ENCODE measurements at places on chromosomes 5 and 9.

GRCh38 chr9:114690308-114690707 lies 8.3 kb upstream of the TEX48 start:
- DNase-seq, result no peak

DNA sequence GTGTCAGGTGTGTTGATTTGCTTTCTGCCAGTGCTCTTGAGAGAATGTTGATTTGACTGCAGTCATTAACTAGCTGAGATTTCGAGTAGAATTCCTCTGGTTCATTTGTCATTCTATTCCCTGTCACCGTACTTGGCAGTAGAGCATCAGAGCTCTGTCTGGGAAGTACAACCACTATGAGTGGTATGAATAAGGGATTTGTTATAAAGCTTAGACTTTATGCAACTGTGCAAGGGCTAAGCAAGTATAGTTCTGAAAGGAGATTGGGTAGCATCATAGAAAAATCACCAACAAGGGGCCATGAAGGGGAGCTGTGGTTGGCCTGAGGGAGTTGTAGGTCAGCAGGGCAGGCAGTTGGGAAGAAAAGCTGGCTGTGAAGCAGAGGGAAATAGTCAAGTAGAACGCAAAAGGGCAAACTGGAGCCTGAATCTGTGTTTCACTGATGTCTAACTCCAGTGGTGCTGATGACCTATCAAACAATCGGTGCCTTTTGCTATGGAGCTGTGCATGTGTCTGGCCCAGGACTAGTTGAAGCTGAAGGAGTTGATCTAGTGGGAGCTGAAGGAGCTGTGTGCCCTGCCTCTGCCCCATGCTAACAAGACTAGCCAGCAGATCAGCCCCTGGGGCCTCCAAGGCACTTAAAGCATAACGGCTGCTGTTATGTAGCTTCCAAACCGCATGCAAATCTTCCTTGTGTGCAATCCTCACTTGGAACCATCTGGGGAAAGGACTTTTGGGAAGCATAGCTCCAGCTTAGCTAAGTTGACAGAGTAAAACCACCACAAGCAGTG lies 110.0 kb downstream of the SLC28A3 start:
- DNase-seq, result no peak

DNA sequence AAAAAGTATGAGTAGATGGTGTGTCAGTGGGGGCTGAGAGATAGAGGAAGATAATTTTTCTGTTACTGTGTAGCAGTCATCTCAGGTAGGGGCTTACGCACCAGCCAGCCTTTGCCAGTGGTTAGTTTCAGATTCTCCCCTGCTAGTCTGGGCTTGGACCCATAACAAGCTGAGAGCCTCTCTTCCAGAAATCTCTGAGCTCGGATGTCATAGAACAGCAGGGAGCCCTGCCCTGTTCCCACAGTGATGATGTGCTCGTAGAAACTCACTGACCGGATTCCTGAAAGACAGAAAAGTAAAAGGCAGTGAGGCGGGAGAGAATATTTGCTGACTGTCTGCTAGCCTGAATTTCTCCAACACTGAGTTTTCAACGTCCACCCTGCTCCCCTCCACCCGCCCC lies 37.2 kb downstream of the DCAF12 start:
- DNase-seq, result no peak

DNA sequence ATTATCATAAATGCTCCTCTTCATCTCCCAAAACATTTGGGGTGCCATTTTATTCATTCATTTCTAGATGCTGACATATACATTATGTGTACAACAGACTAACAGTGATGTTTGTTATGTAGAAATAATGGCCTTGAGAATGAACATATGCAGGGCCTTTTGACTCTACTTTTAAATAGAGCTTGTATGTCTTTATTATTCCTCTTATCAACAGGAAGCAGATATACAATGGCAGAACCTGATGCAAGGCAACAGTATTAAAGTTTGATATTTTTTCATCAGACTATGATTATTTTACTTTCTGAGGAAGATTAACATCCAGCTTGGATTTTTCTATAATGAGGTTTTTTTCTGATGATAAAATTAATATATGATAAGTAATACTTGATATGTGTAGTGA lies 44.1 kb downstream of the SNX18 start:
- no peak for DNase-seq

- DNase-seq, result no peak
Observed at GRCh38 chr9:8904771-8905515, 1105.4 kb upstream of the DMAC1 start.
